ENCODE measurements at places on chromosomes 1 and 21.

- no peak for DNase-seq
Observed at GRCh38 chr21:42570841-42571387, 57.3 kb downstream of the SLC37A1 start.

GRCh38 chr1:43153443-43153842, 18.6 kb downstream of the EBNA1BP2 start:
- no peak for DNase-seq

DNA sequence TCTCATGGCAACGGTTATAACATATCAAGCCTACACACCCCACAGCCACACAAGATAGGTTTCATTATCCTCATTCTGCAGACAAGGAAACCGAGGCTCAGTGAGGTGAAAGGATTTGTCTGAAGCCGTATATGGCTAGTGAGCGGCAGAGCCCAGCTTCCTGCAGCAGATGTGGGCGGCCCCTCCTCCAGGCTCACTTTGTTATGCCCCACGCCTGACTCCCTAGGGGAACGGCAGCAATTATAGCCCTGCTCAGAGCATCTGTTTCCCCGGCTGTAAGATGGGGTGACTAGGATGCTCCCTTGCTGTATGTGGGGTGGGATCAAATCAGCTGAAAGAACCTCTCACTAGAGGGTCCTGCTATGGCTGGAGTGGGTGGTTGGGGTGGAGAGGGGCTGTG, 22.1 kb downstream of the GRHL3 start:
- DNase-seq: no peak

- DNase-seq: no peak
Observed at GRCh38 chr1:180948641-180949615, 36.2 kb downstream of the KIAA1614 start.

GRCh38 chr1:232047473-232047872, 420.9 kb downstream of the DISC1 start:
- no peak for DNase-seq

DNA sequence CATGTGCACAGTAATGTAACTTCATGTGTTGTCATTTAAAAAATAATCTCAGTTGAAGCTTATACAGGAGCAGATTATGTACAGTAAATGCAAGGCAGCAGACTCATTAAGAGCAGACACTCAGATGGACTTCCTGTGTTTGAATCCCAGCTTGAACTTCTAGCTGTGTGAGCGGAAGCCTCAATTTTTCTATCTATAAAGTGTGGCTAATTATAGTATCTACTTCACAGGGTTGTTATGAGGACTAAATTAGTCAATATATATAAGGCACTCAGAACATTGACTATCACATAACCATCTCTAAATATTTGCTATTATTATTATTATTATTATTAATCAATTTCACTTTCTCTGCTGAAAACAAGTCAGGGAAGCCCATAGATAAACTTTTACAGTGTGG, 141.6 kb downstream of the ZP4 start:
- DNase-seq: no peak

- no peak for DNase-seq
Observed at GRCh38 chr21:30232011-30232410, 16.1 kb upstream of the CLDN8 start.

DNA sequence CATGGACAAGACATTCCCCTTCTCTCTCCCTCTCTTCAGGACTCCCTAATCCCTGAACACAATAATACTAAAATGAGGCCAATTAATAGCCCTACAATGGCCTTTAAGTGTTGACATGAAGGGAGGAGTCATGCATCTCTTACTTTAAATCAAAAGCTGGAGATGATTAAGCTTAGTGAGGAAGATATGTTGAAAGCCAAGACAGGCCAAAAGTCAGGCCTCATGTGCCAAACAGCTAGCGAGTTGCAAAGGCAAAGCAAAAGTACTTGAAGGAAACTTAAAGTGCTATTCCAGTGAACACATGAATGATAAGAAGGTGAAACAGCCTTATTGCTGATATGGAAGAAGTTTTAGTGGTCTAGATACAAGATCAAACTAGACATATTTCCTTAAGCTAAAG, 49.5 kb upstream of the CD46 start:
- DNase-seq: no peak

DNA sequence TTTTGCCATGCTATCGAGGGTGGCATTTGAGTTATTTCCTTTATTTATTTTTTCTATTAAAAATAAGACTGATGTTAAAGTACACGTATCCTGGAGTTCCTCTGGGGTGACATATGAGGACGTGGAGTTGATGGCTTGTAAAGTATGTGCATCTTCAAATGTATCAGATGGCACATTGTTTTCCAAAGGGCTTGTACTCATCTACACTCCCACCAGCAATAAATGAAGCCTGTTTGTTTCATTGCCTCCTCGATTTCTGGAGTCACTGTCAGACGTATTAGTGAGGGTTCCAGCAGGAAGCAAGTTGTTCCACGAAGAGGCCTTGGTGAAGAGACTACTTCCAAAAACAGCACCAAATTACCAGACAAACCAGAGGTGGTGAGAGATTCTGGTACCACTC, 423.9 kb downstream of the NPHP4 start:
- DNase-seq: no peak
